ENCODE measurements at places on chromosomes 3 and 15.
A peak's percentile ranks its signal among the peaks of the same experiment; 100 is the strongest.

DNA sequence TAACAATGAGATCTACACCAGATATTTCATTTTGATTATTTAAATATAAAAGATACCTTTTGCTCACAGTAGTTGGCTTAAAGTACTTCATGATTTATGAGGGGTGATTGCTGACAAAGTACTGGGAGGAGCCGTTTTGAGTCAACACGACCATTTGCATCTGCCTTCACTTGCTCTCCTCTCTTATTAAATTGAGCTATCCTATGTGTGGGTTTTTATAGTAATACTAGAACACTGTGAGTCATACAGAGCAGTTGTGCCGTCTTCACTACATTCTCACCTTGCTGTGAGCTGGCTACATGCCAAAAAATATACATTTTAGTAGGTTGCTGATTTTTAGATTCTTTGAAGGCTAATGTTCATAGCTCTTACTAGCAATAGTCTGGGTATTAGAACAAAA lies 161.2 kb downstream of the ALCAM start:
- DNase-seq: no peak

DNA sequence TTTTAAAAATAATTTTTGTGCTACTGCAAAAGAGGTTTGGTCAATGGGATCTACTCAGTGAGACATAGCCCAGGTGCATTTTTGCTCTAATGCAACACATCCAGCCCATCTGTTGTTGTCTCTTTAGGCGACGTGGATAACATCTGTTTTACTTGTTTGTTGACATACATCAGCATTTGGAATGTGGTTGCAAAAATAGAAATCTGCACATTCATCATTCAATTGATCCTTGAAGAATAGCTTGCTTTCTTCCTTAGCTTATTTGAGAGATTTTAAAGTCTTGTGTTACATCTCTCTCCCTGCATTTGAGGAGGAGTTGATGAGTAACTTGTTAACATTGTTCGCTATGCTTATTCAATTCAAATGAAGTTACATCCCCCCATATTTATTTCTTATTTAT lies 1202.3 kb downstream of the NSUN3 start:
- DNase-seq: no peak

DNA sequence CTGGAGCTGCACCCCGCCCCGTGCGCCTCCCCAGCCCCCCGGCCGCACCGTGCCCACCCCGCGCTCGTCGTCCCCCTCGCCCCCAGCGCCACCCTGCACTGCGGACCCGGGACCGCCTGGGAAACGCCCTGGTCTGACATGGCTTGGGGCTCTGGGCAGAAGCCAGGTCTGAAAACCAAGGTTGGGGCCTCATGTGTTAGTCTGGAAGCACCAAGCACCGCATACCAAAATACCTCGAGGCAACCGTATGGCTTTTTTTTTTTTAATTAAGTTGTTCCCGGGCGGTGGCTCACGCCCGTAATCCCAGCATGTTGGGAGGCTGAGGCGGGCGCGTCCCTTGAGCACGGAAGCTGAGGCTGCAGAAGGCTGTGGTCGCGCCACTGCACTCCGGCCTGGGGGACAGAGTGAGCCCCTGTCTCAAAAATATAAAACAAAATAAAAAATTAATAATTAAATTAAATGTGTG lies 91.5 kb upstream of the CHD2 start:
- DNase-seq: peak; percentile 63

DNA sequence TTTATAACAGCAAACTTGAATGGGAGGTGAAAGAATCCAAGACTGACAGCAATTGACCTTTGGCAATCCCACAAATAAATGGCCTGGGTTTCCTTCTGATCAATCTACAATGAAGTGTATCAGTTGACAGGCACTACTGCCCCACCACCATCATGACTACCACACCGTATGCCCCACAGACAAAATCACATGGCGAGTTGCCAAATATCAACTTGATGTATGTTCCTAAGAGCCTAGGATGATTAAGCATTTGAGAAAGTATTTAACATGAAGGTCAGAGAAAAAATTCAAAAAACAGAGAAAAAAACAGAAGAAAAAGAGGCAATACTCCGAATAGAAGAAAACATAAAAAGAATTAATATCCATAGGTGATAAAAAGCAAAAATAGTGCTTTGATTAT lies 215.9 kb upstream of the STAC start:
- no peak for DNase-seq

DNA sequence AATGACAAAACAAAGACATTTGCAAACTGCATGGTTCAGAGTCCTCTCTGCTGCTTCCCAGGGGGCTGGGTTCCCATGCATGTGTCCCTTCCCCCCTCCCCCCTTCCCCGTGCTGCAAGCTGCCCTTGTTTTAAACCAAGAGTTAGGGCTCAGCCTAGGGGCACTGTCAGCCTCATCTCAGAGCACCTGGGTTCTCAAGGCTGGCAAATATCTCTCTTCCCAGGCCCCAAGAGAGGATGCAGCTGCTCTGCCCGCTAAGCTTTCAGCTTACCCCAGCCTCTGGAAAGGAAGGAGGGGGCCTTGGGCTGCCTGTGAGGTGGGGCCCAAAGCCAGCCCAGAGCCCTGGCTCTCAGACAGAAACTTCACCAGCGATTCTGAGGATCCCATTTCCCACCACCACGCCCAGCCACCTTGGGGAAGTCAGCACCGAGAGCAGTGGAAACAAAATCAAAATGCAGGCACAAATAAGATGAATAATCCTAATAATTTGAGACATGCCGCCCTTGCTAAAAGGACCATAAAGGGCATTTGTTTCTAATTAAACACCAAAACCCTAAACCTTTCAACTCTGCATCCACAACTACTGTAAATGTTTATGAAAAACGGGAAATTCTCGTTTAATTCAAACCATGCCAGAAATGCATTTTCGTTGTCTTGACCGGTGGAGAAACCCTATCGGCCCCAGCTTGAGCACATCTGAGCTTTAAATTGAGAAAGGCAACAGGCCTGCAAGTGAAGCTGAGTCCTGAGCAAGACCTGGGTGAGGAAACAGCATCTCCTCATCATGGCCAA lies 67.7 kb upstream of the WNT5A start:
- DNase-seq: no peak

GRCh38 chr3:46656778-46657556 lies 36.5 kb downstream of the ALS2CL start:
- no peak for DNase-seq

- no peak for DNase-seq
Measured at GRCh38 chr15:67208396-67208795, 46.1 kb downstream of the AAGAB start.

- DNase-seq: no peak
Measured at GRCh38 chr3:140219923-140220452, 285.0 kb downstream of the CLSTN2 start.

GRCh38 chr3:101529816-101530685 lies 17.0 kb upstream of the SENP7 start:
- DNase-seq: no peak

DNA sequence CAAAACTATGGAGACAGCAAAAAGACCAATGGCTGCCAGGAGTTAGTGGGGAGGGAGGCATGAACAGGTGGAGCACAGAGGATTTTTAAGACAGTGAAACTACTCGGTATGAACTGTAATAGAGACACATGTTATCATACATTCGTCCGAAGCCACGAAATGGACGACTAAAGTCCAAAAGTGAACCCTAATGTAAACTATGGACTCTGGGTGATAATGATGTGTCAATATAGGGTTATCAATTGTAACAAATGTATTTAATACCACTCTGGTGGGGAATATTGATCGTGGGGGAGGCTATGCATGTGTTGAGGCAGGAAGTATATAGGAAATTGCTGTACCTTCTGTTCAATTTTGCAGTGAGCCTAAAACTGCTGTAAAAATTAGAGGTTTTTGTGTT lies 107.0 kb downstream of the CPN2 start:
- DNase-seq: no peak

DNA sequence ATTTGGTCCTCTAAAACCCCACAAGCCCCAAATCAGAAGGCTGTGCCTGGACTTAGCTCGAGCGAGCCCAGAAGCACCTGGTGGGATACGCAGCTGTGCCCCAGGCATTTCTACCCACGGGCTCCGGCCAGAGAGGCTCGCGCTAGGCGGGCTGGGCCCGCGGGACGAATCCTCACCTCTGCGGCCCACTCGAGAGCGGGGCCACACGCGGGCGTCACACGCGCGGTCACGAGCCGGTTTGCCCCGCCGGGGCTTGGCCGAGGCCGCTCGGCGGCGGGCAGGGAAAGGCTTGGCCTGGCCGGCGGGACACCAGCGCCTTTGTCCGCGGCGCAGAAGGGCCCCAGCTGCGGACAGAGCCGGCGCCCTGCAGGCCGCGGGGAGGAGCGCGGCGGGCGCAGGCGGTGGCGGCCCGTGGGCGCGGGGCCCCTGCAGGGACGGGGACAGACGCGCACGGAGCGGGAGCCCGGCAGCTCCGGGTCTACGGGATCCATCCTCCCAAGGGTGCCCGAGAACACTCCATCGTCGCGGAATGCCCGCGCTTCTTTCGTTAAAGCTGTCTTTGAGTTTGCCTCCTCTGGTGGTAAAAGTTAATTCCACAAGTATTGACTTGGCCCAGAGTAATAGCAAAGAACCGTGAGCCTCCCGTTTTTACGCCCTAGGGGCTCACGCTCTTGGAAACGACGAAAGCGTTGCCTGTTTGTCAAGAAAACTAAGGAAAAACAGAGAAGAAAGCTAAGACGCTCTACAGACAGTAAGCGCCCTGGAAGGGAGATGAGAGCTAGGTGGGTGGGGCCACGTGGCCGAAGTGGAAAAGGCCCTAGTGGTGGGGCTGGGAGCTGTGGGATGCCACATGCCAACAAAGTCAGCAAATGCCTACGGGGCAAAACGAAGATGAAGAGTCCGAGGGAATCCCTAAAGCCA lies 26.4 kb downstream of the TYRO3 start:
- DNase-seq: peak; percentile 69

- no peak for DNase-seq
Measured at GRCh38 chr3:64398006-64398405, 172.7 kb upstream of the PRICKLE2 start.

GRCh38 chr15:63573533-63573932 lies 23.7 kb upstream of the FBXL22 start:
- peak; percentile 31 for DNase-seq

GRCh38 chr3:195896361-195897080 lies 11.8 kb downstream of the TNK2 start:
- DNase-seq: peak; percentile 88

- peak; percentile 82 for DNase-seq
Measured at GRCh38 chr3:81425198-81425868, 336.1 kb downstream of the GBE1 start.

GRCh38 chr3:9581742-9582141 lies 28.1 kb upstream of the LHFPL4 start:
- DNase-seq: no peak

- DNase-seq: peak; percentile 93
Measured at GRCh38 chr15:35624881-35625280, 78.9 kb upstream of the DPH6 start.

DNA sequence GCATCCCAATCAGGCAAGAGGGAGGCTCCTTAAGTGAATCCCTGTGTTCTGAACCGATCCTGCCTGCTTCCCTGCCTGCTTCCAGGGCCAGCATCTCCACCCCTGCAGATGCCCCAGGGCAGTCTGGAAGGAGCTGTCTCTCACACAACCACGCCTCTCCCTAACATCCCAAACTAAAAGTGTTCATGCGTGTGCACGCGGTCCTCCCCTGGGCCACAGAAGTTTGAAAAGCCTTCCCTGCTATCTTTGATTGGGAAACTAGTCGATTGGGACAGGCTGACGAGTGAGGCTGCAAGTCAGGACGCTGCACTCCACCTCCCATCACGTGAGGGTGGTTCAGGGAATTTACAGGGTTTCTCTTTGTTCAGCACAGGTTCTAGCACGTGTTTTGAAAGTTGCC lies 340.9 kb upstream of the ICE2 start:
- no peak for DNase-seq

GRCh38 chr15:39721893-39722292 lies 60.7 kb downstream of the FSIP1 start:
- DNase-seq: no peak

GRCh38 chr3:11198495-11198894 lies 44.2 kb downstream of the HRH1 start:
- no peak for DNase-seq

- peak; percentile 53 for DNase-seq
Measured at GRCh38 chr3:100706365-100706764, 2.9 kb upstream of the TFG start.

- DNase-seq: peak; percentile 29
Measured at GRCh38 chr3:193301433-193301832, 60.4 kb downstream of the PLAAT1 start.

DNA sequence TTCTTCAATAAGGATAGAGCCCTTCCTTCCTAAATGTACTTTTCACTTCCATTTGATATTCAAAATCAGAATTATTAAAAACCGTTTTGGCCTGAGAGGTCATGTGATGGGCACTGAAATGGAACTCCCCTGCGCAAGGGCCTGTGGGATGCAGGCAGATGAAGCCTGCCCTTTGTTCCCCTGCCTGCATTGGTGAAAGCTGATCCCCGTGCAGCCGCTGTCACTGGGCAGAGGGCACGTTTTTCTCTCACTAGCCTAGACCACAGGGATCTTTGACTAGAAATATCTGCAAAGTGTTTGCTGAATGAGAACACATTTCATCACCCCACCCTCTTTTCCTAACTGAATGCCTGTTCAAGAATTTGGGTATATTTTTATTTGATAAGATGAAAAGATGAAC lies 74.9 kb downstream of the TIPARP start:
- DNase-seq: no peak

DNA sequence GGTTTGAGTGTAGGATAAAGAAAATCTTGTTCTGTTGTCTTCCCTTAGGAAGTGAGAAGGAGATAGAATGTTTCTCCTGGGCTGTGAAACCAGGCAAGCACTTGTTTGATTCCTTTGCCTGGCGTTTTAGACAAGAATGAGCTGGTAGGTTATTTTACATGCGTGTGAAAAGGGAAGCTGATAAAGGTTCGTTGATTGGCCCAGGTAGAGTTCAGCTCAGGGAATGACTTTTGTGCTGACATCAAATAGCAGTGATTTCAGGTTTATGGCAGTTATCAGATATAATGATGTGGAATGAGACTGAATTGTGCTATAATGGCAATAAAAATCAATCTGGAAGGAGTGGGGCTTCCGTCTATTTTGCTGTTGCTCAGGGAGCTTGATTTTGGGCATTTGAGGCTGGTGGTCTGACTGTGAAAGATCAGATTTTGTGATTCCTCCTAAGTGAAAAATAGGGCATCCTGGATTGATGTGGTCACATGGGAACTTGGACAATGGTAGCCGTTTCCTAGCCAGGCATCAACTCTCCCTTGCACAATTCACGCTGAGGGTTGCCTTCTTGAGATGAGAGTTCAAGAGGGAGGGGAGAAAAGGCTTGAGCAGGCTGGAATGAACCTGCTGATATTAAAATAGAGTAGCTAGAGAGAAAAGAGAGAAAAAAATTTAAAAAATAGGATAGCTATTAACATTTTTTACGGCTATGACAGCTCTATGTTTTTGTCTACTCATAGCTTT lies 388.9 kb downstream of the EDEM1 start:
- no peak for DNase-seq

GRCh38 chr15:72175186-72176044 lies 22.2 kb downstream of the GRAMD2A start:
- no peak for DNase-seq

DNA sequence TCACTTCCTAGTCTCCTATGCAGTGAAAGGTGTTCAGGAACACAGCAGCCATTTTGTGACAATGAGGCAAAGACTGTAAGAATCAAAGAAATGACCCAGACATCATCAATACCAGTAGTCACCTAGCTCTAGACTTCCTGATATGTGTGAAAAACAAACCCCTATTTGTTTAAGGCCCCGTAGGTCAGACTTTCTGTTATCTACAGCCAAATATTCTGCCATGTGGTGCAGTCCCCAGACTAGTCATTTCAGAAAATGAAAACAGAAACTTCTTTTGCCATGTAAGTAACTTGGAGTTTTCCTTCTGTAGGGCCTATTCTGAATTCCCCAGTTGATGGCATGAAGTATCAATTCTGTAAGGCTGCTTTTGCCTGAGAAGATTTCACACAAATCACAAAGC lies 181.7 kb upstream of the SNTN start:
- no peak for DNase-seq

GRCh38 chr15:35928847-35929246 lies 382.9 kb upstream of the DPH6 start:
- no peak for DNase-seq

Data from fibroblast of pulmonary artery (primary cell).